ENCODE measurements at places on chromosomes 7 and 10.

- no peak for DNase-seq
Measured at GRCh38 chr7:46752881-46753366, 829.0 kb downstream of the TNS3 start.

- DNase-seq = no peak
Measured at GRCh38 chr7:31602041-31602625, 84.9 kb upstream of the PPP1R17 start.

DNA sequence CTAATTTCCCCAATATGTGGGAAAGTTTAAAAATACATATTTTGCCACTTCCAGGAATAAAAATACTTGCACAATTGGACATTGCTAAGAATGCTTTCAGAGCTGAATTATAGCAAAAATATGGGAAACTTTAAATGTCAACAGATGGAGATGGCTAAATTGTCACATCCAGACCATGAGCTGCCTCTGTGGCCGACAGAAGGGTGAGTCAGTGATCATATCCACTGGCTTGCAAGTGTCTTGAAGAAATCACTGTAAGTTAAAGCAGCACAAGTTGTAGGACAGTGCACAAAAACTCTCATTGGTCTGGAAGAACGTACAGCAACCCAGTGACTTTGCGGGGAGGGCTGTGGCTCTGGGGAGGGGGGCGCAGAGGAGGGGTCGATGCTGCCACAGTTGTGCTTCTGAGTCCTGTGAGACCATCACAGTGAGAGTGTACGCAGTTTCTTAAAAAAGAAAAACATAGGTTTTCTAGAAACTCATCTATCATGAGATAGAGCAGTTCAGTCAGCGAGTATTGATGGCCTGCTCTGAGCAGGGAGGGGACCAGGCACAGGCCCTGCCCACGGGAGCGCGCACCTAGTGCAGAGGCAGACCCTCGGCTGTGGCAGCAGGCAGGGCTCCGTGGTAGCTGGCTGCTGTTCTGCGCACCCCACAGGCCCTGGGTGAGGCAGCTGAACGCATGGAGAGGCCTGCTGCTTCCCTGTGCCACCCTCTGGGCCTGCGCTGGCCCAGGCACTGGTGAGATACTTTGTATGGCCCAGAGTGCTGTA lies 25.5 kb downstream of the LRRC27 start:
- no peak for DNase-seq

DNA sequence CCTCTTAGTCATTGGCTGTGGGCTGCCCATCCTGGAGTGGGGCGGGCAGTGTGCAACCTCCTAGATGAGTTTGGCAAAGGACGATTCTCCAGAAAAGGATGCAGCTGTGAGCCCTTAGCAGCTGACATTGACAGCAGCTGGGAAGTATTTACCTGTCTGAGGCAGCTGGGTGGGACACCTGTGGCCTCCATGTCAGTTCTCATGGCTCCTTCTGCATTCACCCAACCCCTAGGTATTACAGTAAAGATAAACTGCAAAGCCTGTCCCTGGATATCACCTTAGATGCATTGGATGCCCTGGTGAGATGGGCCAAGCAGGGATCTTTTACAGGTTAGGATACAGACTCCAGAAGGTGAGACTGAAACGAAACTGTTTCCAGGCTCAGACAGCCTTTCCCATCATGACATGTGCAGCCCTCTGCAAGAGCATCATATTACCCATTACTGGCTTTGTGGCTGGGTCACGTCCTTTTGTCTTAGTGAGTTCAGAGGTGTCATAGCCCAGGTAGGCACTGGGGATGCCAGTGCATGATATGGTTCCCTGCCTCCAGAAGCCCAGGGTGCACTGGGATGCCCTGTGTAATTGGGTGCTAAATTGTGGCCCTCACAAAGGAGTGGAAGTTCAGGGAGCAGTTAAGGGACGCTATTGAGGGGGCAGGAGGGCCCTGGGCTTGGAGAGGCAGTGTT lies 28.9 kb downstream of the MINDY4 start:
- no peak for DNase-seq

- DNase-seq = no peak
Measured at GRCh38 chr10:113047151-113047550, 97.1 kb downstream of the TCF7L2 start.

GRCh38 chr10:88156341-88156740 lies 292.9 kb downstream of the PTEN start:
- no peak for DNase-seq

- DNase-seq = no peak
Measured at GRCh38 chr7:128381161-128381821, 19.8 kb upstream of the PRRT4 start.

DNA sequence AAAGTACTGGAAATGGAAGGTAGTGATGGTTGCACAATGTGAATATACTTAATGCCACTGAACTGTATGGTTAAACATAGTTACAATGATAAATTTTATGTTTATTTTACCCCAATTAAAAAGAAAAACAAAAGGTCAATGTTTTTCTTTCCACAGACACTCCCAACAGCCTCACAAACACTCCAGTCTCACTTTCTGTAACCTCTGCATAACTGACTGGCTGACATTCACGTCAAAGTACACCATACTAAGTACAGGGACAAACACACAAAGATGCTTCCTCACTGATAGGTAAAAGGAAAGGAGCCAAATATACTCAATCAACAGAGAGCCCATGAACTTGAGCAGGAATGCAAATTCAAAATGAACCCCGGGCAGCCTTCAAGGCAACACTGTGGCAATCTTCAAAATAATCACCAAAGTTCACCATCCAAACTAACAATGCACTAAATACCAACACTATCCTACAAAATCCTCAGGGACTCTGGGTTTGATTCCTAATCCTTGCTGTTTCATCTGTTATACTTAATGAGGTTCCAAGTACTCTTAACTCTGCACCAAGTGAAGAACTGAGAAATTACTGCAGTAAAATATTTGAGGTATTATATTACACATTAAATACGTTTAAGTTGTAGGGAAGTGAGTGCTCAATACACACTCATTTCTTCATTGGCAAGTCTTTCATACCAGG lies 90.8 kb downstream of the ARMH3 start:
- no peak for DNase-seq

DNA sequence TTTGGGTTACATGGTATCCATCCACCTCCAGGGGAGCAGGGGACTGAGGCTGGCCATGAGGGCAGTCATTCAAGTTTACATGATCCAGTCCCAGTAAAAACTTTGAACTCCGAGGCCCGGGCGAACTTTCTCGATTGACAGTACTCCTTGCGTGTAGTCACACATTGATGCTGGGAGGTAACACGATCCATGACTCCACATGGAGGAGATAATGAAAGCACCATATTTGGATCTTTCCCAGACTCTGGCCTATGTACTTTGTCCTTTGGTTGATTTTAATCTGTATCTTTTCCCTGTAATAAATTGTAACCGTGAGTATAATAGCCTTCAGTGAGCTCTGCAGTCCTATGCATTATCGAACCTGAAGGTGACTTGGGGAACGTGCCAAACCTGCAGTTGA lies 401.6 kb downstream of the KCNMA1 start:
- no peak for DNase-seq

DNA sequence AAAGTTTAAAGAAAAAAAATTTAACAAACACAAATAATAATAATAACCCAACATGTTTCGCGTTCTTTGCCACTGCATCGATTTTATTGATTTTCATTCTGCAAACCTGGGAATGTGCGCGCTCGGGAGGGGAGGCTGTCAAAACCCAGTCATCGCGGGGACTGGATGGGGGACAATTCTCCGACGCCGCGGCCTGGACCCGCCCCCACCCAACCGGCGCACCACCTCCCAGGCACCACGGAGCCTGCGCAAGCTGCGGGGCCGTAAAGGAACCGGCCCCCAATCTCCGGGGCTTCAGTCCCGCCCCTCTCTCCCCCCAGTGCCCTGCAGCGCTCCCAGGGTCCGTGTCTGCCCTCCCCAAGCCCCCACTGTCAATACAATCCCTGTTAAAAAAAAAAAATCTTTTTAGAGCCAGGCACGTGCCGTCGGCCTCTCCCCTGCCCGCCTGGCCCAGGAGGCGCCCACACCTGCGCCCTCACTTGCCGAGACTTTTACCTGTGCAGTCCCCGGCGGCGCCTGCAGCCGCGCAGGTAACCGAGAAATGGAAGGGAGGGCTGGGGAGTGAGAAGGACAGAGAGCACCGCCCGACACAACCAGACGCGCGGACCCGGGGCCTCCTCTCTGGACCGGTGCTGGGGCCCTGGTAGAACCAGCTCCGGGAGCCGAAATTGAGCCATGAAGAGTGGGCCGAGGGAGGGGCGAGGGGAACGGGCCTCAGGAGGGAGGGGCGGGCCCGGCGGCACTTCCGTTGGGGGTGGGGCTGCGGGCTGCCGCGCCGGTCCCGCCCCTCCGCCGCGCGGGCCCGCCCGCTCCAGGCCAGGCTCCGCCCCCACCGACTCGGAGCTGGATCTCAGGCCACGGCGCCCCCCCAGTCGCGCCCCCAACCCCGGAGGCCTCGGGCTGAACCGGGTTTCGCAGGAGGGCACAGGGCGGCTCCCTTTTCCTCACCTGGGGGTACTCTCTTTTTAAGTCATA lies 7.6 kb upstream of the ZNF503 start:
- DNase-seq = peak; percentile 55

GRCh38 chr10:88392222-88392621 lies 190.9 kb downstream of the RNLS start:
- no peak for DNase-seq

- no peak for DNase-seq
Measured at GRCh38 chr10:17548162-17548561, 69.0 kb downstream of the HACD1 start.

DNA sequence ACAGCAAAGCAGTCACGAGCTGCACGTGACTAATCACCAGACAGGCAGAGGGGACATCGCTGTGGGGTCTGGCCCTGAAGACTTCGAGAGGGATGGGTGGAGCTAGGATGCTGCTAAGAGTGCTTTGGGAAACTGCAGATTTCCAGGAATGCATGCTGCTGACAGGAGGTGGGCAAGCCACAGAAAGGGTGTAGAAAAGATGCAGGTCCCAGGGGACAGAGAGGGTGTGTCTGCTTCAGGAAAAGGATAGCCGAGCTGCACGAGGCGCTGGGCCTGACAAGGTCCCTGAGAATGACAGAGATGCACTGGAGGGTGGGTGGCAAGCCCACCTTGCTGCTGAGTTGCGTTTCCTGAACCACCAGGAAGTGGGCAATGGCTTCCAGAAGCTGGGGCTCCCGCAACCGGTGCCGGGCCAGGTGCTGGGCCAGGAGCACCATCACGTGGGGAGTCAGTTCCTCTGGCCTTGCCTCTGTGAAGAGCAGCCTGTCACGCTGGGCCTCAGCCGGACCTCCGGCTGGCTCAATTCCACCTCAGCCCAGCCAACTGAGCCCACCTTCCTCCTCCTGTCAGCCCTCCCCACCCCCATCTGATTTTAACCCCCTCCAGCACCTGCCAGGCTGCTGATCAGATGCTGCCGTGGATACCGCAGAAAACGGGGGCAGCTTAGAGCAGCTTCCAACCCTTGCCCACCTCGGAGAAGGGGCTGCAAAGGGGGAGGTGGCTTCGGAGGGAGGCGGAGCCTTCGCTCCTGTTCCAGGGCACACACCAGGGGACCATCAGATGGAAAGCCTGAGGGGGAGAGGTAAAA lies 2.2 kb downstream of the FASTK start:
- DNase-seq = no peak

DNA sequence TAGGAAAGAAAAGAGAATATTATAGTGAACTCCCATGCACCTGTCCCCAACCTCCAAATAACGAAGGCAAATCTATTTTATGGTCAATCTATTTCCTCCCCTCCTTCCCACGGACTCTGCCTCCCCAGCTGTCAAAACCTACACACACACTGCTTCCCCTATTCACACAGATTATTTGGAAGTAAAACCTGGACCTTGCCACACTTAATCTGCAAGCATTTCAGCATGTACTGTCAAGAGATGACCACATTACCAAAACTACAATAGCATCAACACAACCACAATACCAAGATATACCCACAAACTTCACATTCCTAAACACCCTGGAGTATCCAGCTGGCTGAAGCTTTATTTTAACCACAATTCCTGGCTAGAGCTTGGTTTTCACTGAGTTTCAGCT lies 27.8 kb upstream of the KCNK18 start:
- DNase-seq = no peak

- DNase-seq = no peak
Measured at GRCh38 chr7:139321071-139321745, 19.9 kb upstream of the FMC1 start.

GRCh38 chr10:128540128-128540762 lies 414.0 kb upstream of the MKI67 start:
- no peak for DNase-seq

DNA sequence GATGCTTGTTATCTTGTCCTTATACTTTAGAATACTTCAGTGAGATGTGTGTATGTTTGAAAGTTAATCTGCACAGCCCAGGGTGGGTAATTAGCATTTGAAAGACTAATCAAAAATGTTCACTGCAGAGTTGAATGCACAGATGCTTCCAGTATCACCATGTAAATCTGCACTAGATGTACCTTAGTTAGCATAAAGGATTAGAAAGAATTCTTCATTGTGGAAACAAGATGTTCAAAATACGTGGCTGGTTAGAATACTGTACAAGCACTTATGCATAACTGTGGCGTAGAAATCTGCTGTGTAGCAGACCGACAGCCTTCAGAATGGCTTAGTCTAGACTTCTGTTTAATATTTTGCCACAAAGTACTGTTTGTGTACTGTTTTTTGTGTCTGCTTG lies 2.2 kb upstream of the TMEM168 start:
- DNase-seq = no peak

DNA sequence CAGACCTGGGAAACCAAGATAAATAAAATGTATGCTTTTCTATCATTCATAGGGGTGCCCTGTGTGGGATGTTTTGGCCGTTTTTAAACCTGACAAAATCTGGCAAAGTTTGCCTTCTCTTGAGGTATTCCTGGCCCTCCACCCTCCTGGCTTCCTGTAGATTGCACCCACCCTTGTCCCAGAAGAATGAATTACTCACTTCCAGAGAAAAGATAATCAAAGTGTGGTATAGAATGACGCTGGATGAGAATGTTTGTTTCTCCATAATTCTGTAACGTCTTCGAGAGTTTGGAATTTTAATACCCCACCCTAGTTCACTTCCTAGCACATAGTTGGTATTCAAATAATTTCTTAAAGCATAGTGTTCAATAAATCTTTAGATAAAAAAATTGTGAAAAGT lies 519.7 kb upstream of the PFKP start:
- DNase-seq = no peak

DNA sequence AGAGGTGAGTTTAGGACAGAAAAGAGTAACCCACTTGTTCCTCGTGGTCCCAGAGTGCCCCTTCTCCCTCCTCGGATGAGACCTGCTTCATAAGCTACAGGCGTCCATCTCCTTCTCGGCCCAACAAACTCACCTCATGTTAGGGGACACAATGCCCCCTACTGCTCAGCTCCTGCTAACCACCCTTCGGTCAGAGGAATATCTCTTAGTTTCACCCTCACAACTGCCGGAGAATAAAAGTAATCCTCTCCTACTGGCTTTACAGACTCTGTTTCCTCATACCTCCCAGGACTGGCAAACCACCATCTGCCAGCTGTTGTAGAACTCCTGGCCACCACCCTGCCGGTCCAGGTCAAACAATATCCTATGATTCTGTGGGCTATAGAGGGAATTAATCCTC lies 3.2 kb downstream of the AKR1B15 start:
- no peak for DNase-seq

- DNase-seq = no peak
Measured at GRCh38 chr7:148997497-148997896, 30.8 kb downstream of the PDIA4 start.

All from head of caudate nucleus (tissue), 42 donors.